Esophagus squamous epithelium (tissue), 5 donors: ENCODE measurements at places on chromosomes 1 and 21.

DNA sequence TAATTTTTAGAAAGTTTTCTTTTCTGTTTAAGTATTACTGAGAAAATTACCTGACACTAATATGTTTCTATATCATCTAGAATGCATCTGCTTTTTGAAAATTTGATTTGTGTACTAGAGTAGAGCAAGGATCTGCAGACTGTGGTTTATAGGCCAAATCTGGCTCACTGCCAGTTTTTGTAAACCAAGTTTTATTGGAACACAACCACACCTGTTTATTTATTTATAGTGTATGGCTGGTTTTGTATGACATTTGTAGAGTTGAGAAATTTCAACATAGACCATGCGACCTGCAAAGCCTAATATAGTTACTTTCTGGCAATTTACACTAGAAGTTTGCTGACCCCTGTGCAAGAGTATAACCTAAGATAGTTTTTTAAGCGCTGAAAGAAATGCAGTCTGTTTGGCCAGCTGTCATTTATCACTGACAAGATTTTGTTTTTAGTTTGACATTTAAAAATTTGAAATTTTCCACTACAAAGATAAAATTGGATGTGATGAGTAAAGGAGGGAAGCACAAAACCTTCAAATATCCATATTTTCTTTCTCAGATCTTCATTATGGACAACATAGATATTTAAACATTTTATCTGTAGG, 36.1 kb upstream of the CACYBP start:
- no peak for DNase-seq

- no peak for DNase-seq
Measured at GRCh38 chr1:26856604-26857469, 6.1 kb upstream of the SFN start.

DNA sequence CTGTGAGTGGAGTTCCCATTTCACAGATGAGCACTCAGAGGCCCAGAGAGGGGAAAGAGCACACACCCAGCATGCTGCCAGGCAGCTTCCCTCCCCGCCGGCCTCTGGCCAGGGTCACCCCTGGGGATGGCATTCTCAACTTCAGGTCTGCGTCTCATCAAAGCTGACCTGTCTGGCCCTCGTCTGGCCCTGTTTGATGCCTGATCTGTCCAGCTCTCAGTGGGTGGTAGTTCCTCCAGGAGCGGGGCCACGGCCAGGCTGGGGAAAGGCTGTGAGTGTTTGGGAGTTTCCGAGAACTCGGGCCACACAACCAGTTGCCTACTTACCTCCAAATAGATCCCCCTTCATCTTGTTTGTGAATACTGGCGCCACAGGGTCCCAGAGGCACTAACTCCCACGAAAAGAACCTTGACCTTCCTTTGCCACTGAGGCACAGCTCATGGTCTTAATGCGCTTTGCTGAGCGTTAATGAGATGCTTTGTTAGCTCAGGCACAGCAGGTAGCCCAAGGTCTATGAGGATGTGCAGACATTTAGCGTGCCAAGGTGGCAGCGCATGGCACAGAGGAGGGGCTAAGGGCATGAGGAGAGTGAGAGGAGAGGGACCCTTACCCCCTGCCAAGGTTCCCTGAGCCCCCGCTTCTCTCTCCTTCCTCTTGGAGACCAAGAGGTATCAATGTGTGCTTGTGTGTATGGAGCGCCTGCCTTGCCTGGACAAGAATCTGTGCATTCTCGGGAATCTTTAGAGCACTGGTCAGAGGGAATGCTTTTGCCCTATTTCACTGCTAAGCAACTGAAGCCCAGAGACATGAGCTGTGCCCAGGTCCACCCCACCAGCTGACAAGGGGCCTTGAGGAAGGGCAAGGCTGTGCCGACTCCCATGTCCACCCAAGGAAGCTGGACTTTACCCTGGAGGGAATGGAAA, 61.2 kb downstream of the DISP3 start:
- DNase-seq, result no peak

GRCh38 chr1:6958407-6959030, 173.3 kb downstream of the CAMTA1 start:
- DNase-seq, result no peak

DNA sequence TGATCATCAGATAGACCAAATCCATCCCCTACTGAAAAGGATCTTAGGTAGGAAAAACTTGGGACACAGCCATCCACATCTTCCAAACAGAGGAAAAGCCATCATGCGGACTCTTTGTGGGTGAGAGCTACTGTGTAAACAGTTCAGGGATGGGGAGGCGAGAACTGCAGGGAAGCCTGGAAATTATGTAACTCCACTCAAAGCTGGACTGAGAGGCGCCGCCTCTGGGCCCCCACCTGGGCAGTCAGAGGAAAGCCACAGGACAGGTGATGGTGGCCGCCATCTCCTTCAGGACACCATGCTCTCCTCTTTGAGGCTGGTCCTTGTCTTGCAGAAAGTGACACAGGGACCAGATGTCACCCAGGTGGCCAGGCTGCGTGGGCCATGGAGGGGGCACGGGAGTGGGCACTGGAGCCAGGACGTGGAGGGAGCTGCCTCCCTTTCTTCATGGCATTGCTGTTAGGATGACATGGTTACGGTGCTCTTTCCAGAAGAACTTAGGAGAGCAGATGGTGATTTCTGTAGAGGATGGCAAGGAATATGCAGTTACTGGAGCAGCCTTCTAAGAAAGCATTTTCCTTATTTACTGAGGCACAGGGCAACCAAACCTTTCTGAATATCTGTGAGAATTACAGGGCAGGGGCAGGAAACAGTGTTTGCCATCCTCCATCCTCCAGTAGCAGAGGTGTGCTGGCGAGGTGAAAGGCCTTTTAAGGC, 32.0 kb upstream of the TDRD10 start:
- no peak for DNase-seq

- no peak for DNase-seq
Measured at GRCh38 chr1:30052178-30052577, 671.2 kb downstream of the MATN1 start.

- no peak for DNase-seq
Measured at GRCh38 chr1:242468784-242469183, 55.7 kb downstream of the PLD5 start.

DNA sequence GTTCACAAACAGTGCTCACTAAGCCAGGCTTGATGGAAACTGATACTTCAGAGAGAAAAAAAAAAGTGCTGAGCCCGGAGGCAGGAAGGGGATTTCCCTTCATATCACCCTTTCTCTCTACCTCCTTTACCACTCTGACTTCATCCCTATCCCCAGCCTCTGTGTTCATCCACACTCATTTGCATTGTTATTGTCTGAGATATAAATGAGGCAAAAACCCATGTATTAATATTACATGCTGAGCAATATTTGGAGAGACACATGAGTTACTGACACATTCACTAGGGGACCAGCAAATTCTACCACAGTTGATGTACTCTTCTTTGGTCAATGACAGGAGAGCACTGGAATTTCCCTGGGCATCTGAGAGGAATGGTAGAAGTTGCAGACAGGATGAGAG, 175.8 kb downstream of the TNFSF18 start:
- DNase-seq, result no peak

DNA sequence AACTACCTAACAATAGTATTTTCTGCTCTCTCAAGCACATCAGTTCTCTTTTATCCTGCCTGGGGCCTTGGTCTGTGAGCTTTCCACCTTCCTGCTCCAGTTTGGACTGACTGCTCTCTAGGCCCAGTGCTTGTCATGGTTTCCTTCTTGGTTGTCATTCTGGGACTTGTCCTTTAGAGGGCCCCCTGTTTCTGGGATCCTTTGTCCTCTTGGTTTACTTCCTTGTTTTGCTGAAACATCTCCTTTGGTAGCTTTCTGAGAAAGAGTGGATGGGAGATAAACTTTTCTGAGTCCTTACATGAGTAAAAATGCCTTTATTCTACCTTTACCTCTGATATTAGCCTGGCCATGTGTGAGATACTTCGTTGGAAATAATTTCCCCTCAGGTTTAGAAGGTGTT, 4.7 kb downstream of the SLC1A7 start:
- DNase-seq, result no peak

GRCh38 chr1:51314974-51315373, 15.4 kb downstream of the TTC39A start:
- no peak for DNase-seq

DNA sequence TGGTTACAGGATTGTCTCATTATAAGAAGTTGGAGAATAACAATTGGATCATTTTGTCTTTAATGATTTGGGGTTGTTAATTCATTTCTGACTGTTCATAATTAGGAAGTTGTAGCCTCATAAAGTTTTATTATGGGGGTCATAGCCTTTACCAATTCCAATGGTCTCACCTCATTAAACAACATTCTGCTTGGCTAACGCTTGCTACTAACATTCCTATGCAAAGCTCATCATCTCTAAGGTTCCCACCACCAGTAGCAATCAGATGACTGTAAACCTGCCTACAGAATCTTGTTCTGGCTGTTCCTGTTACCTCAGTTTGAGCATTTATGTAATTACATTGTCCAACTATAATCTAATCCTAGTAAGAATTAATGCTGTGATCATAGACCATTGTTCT, 60.2 kb downstream of the ODF2L start:
- no peak for DNase-seq

DNA sequence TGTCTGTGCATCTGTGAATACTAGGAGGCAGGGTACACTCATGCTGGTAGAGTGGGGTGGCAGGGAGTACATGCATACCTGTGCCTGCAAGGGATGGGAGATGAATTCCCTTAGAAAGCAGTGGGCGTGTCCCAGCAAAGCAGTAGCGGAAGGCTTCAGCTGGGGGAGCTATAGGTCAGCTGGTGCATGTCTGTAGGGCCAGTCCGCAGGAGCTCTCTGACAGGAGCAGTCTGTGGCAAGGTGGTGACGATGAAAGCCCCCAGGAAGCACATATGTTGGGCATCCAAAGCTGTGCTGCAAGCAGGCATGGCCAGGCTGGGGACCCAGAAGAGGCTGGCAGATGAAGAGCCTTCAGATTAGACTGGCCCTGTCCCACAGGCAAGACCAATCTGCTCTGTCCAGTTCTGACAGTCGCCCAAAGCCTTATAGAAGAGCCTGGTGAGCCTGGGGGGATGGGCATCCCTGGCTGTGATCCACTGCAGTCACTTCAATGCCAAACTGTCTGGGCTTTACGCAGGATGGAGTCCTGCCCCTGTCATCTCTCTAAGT, 1.8 kb upstream of the OR2M4 start:
- DNase-seq, result no peak

DNA sequence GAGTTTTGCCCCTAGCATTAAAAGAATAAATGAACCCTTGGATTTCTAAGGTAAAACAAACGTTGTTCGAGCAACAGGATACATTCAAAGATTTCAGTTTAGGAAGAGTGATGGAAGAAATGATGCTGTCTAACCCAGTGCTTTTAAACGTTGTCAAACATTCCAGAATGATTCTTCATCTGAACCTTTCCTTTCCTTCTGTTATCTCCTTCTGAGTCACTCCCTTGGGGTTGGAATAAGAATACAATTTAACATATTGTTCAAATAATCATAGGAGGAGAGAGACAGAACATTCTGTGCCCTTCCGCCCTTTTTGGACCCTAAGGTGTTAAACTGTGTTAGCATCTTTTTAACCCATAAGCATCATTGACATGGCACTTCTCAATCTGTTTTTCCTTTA, 61.1 kb upstream of the RCOR3 start:
- no peak for DNase-seq

GRCh38 chr1:113459279-113459678, 69.0 kb downstream of the MAGI3 start:
- DNase-seq, result no peak

DNA sequence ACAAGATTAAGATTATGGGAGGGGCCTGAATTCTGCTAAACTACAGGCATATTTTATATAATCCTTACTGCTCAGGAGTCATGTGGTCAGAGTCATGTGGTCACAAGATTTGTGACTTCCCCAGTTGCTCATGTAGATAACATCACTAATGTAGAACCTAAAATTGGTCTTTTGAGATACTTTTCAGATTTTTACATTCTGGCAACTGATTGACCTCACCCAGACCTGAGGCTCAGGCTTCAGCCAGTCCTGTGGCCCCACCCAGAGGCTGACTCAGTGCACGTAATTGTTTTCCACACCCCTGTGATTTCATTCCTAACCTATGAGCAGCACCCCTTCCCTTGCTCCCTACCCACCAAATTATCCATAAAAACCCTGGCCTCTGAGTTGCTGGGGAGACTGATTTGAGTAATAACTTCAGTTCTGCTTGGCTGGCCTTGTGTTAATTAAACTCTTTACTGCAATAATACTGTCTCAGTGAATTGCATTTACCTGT, 41.7 kb upstream of the ZNF326 start:
- no peak for DNase-seq

DNA sequence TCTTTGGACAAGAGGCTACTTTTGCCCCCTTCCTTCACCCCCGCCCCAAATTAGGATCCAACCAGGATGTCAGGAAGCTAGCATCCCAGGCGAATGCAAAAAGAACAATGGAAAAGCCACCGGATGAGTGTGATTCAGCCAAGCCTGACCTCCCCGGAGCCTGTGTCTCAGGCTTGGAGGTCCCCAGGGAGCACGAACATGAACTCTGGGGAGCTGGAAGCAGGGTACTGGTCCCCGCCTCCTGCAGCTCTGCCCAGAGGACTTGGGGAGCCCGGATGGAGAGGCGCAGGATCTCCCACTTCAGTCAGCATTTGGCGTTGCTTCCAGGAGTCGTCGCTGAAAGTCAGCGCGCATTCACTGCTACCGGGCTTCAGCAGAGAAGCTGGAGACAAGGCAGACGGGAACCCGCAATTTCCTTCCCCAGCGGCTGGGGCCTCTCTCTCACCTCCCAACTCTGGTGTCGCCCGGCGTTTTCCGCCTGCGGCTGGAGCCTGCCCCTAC, 1.8 kb upstream of the TBX15 start:
- no peak for DNase-seq
